ENCODE measurements at places on chromosomes 7 and 10.

DNA sequence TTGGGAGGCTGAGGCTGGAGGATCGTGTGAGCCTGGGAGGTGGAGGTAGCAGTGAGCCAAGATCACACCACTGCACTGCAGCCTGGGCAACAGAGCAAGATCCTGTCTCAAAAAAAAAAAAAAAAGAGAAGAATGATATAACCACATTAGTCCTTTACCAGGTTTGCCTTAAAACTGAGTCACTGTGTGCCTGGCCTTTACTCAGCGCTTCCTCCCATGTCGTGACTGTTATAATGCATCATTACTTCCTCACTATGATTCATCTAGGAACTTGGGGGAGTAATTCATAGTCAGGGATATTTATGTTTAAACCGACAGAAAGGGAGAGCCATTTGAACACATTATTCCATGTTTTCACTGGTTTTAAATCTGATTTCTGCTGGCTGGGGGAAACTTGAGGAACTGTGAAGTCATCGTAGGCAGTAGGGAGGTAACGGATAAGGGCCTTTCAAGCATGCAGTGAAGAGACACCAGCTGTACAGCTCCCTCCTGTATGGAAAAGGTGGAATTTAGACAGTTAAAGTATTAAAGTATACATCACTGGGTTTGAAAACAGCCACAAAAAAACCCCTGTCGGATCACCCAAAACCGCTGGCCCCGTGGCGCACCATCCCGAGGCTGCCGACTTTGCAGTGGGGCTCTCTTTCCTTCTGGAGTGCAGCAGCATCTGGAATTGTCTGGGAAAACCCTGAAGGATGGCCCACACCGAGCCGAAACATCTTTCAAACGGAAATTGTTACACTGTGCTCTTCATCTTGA is 119.8 kb downstream of the NKX6-2 start:
- DNase-seq: no peak

DNA sequence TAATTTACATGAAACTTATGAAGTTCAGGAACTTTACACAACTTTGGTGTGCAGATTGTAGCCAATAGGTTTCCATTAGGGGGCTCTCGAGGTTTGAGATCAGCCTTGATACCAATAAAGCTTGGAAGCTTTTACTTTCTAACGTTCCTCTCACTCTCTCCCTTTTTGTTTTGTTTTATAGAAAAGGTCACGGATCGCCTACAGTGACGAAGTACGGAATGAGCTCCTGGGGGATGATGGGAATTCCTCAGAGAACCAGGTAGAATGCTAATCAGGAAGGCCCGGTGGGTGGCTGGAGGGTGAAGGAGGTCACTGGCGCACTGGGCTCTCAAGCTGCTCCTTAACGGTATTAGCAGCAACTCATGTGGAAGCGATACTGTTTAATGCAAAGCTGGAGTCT is 79.9 kb downstream of the VTI1A start:
- DNase-seq: peak; percentile 2

DNA sequence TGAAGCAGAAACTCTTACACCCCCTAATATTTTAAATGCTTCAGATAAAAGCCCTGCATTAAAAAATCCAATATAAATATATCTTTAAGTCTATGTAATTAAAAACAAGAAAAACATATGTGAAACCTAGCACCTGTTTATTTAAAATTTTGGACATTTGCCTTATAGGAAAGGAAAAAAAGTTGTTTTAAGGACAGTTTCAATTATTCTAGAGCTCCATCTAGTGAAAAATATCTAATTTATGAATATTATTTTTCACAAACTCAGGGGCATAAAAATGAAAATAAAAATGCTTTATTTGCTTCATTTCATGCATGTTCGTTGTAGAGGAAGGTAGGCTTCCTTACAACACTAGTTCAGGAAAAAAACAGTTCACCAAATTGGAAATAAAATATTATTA is 26.1 kb downstream of the ENKUR start:
- DNase-seq: no peak

- no peak for DNase-seq
Observed at GRCh38 chr10:99532687-99533495, at the start of gene NKX2-3. TSS of gene NKX2-3 (plus strand) at chr10:99532942. CDS start at chr10:99533132, 190 bp downstream.

- no peak for DNase-seq
Observed at GRCh38 chr10:87546971-87547413, 42.3 kb downstream of the MINPP1 start.

GRCh38 chr10:37535459-37536246 is 321.8 kb downstream of the ZNF248 start:
- peak; percentile 7 for DNase-seq

DNA sequence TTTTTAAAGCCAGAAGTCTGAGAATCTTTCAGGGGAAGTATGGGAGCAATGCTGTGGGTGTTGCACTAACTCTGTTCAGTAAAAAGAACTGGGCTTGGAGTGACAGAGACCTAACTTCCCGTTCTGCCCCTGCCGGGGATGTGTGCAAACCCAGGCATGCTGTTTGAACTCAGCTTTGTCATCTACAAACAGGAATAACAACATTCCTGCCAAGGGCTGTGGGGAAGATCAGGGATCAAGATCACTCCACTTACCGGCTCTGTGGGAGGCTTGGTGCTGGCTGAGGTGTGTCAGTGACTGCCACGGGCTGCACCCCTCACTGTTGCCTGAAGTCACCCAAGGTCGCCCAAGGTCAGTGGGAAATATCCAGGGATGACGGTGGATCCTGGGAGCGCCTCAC is 23.1 kb upstream of the DRGX start:
- DNase-seq: no peak

Measured in iPS DF 6.9 (cell line).